ENCODE measurements at places on chromosomes 2 and 18.

GRCh38 chr18:75456199-75456631, 28.7 kb upstream of the SMIM21 start:
- no peak for DNase-seq

DNA sequence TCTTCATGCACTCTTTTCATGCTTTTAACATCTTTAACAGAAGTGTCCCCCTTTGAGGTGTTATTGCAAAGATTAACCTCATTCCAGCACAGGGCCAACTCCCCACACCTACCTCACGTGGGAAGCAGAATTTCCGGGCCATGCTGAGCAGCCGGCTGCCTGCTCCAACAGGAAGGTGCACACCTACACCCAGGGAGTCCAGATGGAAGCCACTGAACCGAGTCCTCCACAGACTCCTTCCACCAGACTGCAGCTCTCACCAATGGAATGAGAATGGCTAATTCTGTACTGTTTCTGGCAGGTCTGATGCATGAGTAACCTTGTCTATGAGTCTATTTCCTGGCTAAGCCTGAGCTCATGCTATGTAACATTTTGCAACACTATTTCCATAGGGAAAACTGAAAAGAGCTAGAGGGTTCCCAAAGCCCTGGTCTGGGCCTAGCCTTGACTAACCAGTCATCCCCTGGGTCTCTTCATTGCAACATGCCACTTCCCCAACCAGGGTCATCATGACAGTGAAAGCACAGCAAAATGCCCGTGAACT, 11.0 kb downstream of the ERFE start:
- DNase-seq: no peak

DNA sequence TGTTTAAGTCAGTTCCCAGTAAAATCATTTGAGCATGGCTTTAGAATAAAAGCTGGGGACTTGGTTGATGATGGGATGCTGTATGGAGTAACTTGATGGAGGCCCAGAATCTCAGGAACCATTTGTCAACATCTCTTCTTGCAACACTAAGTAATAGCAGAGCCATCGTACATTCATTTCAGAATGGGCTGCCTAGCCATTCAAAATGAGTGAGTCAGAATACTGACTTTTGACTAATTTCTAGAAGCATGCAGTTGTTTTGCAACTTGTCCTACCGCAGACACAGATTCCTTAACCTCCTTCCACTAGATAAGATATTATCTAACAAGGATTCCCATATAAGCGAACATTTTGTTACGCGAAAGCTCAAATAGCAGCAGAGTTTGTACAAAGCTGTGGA, 229.5 kb downstream of the CNTNAP5 start:
- DNase-seq: no peak

DNA sequence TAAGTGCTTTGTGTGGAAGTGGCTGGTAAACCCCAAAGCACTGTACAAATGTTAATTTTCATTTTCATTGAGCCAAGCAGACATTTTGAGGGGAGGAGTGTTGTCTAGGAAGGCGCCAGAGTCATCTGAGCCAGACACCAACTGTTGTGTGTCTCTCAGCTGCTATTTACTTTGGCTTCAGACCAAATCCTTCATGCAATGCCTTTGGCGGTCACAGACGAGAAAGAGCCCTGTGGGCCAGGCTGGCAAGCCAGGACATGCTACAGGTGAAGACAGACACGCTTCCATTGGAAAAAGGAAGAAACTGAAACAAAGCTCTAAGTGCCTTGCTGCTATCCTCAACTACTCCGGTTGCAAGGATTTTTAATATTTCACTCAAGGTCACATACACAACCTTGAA, 115.4 kb upstream of the CDC42EP3 start:
- peak; percentile 87 for DNase-seq

DNA sequence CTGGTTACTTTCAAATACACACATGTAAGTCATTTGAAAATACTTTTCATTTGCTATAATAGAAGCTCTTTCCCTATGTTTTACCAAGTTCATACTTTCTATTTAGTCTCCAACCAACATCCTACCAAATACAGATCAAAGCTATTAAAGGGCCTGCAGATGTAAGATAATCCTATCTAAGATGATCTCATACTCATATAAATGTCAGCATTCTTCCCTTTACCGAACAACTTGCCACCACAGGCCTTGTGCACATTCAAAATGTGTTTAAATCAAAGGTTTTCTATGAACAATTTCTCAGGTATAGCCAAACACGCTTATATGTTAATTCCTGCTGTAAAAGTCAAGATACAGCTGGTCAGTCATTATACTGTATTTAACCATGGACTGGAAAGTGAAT, 23.3 kb downstream of the KCTD18 start:
- DNase-seq: no peak

DNA sequence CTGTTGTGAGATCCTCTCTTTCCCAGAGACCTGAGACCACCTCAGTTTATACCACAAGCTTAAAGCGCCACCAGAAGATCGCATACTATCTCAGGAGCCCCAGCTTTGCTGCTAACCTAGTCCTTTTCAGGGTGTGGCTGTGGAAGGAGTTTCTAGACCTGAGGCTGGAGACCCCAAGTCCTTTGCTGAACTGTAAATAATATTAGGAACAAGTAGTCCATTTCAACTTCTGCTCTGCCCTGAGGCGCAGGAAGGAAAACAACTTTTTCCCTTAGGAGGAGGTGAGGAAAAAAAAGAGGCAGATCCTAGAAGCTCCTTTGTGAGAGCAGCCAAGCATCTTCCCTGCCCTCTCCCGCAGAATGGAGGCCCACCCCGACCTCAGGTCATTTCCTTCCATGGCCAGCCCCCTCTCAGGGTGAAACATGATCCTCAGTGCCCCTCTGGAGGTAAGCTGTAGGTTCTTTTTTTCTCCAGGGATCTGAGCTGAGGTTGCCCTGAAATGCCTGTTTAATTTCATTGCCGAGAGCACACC, 122.8 kb upstream of the LGALSL start:
- DNase-seq: no peak

DNA sequence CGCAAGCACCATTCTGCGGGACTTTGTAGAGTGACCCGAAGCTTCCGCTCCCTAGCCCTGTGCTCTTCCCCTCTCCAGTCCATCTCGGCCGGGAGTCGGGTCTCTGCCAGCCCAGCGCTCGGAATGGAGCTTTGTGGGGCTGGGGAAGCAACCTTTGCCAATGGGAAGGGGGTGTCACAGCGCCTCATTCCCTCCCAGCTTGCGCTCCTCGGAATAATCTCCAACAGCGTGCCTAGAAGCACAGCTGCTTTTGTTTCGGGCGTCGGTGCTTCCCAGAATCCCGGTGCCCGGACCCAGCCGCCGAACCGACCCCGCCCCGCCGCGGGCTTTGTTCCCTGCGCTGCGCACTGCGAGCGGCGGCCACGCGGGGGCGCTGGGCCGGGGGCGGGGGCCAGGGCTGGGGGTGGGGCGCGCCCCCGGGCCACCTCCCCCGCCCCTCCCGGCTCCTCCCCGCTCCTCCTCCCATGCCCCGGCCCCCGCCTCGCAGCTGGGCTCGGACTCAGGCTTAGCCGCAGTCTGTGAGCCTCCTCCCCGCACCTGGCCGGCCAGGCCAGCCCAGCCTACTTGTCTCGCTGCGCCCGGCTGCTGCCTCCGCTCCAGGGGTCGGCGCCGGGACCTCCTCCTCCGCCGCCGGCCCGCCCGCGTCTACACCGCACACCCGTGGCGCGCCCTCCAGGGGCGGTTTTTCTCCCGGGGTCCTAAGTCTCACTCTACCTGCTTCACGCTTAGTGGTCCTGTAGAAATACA, 77.7 kb upstream of the SMAD2 start:
- peak; percentile 85 for DNase-seq

GRCh38 chr2:170142502-170142901, 35.4 kb upstream of the MYO3B start:
- DNase-seq: no peak

DNA sequence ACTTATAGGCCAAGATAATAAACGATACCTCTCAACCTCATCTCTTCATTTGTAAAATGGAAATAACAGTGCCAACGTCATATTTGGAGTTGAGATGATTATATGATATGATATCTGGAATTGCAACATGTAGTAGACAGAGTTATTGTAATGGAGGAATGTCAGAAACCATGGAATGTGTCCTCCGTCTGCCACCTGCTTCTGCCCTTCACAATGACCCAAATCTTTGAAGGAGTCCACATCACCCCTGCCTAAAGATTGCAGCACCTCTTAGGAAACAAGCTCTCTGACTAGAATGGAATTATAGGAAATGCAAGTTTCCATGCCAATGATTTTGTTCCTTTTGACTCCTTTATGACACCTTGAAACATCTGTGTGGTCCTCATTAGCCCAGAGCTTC, 14.9 kb downstream of the NR4A2 start:
- DNase-seq: no peak
